AG04449 (cell line): ENCODE measurements at places on chromosomes 11 and 22.

DNA sequence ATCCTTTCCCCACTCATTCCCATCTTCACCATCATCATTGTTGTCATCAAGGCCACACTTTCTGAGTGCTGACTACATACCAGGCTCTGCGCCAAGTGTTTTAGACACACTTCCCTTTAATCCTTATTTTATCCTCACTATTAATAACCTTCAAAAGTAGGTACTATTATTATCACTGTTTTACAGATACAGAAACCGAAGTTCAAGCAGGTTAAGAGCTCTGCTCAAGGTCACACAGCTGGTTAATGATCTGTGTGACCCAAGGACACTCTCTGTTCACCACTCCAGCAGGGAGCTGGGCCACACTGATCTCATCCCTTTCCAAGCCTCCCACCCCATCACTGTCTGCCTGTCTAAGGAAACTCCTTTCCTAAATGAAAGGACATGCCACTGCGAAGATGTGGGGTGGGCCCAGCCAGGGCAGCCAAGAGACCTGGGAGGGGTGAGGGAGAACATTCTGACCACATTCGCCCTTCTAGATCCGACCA, 17.2 kb upstream of the TSKU start:
- DNase-seq, result no peak

DNA sequence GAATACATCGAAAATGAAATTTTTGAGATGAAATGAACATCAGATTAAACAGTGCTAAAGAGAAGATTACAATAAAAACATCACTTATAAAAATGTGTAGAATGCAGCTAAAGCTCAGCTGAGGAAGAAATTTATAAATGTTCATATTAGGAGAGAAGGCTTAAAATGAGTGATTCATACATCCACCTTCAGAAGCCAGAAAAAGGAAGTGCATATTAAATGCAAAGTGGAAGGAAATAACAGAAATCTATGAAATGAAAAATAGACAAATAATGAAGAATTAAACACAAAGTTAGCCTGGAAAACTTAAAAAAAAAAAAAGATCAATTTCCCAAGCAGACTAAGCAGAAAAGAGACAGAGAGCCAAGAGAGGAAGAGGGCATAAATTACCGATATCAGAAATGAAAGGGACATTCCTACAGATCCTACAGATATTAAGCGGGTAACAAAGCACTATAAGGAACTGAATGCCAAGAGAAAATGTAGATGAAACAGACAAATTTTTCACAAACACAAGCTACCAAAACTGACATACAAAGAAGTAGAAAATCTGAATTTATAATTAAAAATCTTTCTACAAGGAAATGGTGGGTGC, 7.2 kb upstream of the MOB2 start:
- DNase-seq, result no peak

- DNase-seq, result no peak
Measured at GRCh38 chr22:29145321-29146072, 60.2 kb upstream of the EMID1 start.

DNA sequence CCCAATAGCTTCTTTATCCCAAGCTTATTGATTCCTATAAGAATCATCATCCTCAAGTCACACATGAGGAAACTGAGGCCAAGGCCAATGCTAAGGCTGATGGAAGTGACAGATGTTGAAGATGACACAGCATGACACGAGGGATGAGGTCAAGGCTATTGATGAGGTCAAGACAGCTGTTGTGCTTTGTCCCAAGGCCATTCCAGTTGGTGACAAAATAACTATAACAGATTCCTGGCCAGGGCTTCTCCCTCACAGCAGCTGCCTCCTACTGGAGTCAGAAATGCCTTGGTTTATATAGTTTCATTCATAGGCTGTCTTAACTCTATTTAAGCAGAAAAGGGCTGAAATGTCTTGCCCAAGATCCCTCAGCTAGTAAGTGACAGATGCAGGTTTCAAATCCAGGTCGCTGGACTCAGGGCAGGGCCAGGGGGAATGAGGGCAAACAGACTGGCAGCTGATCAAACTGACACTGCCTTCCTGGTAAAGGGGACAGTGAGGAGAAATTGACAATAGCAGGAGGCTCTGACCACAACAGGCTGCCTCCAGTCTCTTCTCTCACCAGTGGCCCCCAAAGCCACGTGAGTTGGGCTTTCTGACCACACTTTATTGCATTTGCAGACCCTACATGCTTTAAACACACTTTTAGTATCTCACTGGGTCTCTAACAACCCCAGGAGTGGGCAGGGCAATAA, 16.5 kb downstream of the MIF start:
- no peak for DNase-seq

- no peak for DNase-seq
Measured at GRCh38 chr11:111785886-111786412, 19.8 kb upstream of the PPP2R1B start.

DNA sequence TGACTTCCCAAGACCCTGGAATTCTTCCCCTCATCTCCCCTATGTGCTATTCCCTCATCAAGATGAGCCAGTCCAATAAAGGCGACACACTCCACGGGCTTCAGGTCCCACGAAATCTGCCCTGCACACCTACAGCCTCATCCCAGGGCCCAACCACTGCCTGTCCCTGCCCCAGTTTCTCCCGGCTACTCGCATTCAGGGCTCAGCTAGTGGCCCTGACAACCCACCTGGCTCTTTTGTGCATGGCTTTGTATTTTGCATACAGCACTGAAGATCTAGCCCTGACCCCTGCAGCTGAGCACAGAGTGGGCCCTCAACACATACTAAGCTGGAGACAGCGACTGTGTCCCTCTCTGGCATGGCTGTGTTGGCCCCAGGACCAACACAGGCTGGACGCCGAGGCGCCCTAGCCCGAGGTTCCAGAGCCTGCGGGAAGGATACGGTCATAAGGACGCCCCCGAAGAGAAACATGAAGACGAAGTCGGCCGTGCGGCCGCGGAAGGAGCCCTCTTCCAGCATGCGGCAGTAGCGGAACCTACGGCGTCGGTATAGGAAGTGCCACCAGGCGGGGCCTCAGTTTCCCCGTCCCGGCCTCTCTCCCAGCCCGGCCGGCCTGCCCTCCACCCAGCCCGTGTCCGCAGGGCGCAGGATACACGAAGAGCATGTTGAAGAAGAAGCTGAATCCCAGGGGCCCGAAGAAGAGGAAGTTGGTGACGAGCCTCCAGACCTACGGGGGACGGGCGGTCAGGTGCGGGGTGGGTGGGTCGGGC, 710 bp downstream of the DERL3 start:
- no peak for DNase-seq
